ENCODE measurements at places on chromosomes 5 and 9.
A peak's percentile ranks its signal among the peaks of the same experiment; 100 is the strongest.

DNA sequence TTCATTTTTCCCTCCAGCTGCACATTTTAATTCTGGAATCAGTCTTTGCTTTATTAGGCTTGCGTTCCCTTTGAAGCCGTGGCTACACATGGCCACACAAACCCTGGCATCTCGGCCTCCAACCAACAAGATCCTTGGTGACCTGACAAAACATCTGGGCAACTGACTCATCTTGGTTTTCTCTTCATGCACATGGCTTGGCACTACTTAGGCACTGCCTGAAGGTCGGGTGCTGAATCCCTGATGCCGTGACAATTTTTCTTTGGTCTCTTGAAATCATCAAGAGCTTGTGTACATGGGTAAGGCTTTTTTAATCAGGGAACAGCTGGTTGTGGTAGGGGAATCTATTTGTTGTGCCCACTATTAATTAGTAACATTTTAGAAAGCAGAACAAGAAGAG lies 16.0 kb upstream of the PAPPA start:
- no peak for DNase-seq

- no peak for DNase-seq
Observed at GRCh38 chr9:33190021-33190705, 23.0 kb upstream of the B4GALT1 start.

GRCh38 chr9:72743836-72744235 lies 209.0 kb downstream of the ALDH1A1 start:
- no peak for DNase-seq

DNA sequence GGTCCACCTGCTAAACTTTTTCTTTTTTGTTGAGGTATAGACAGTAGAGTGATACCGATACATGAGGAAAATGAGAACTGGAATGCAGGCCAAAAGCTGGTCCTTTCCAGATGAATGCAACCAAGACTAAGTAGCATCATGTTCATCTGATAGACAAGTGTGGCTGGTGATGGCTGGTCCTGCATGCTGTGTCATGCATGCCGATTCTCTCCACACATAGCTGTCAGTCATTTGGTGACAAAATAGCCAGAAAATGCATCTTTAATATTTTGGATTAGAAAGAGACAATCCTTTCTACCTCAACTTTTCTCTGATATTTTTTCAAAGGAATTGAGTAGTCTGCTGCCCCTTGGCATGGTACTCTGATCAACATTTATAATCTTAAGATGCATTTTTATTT lies 49.9 kb downstream of the ZSWIM6 start:
- DNase-seq = no peak

- DNase-seq = no peak
Observed at GRCh38 chr9:16044579-16044881, 491.7 kb downstream of the CCDC171 start.

DNA sequence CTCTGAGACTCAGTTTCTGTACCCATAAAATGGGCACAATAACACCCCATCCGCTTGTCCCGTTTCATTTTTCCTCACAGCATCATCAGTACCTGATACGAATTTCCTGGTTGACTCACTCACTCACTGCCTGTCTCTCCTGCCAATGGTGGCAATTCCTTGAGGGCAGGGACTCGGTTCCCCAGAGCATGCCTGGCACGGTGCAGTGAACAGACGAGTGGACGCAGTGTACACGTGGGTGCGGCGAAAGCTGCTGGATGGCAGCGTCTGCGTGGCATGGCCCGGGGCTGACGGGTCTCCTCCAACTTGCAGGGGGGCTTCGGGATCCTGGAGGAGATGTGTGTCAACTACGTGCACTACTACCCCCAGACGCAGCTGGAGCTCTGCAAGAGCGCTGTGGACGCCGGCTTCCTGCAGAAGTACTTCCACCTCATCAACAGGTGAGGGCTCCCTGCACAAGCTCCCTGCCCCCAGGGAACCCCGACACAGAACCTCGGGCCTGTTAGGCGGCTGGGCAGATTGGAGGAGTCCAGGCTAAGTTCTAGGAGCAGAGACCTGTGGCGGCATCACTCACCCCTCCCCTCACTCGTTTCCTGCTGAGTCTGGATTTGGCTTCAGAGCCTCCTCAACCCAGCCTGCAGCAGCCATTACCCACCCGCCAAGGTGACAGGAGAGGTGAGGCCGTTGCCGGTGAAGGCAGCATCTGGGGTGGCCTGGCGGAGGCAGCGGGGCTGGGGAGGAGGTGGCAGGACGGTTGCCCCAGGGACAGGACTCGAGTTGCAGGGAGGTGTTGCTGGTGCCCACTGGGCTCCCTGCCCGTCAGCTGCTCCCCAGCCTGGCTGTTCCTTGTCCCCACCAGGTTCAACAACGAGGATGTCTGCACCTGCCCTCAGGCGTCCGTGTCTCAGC lies 20.3 kb downstream of the DBH start:
- no peak for DNase-seq

DNA sequence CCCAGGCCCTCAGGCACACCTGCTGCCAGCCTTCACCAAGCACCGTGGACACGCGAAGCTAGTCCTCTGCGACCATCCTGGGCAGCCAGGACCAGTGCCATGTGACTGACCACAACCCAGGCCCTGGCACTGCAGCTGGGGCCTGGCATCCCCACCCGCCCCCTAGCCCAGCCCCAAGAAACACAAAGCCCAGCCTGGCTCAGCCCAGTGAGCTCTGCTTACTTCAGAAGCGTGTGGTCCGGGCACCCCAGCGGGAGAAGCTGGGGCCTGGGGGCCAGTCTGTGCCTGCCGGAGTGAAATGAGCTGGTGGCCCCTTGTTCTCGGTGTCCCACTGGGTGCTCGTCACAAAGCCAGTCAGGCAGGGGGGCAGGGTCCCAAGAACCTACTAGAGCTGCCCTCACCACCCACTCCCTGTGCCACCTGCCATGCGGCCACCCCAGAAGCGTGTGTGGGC lies 87.9 kb downstream of the KCNT1 start:
- no peak for DNase-seq

GRCh38 chr5:163908253-163908652 lies 402.8 kb downstream of the MAT2B start:
- no peak for DNase-seq

DNA sequence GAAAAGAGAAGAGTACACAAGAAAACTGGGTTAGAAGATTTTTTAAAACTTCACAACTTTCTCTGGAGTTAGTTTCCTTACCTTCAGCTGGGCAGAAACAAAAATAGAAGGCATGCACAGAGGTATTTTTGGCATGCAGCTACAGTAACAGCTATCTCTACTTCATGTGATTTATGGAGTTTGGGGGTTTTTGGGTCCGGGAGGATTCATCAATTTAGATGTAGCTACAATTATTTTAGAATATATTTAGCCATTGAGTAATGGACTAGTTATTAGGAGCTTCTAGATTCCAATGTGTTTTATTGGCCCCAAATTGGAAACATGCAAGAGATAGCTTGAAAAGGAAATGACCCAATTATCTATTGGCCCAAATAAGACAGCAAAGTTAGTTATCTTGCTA lies 91.6 kb upstream of the TNFAIP8 start:
- no peak for DNase-seq

GRCh38 chr5:144438237-144438636 lies 267.6 kb downstream of the KCTD16 start:
- no peak for DNase-seq

DNA sequence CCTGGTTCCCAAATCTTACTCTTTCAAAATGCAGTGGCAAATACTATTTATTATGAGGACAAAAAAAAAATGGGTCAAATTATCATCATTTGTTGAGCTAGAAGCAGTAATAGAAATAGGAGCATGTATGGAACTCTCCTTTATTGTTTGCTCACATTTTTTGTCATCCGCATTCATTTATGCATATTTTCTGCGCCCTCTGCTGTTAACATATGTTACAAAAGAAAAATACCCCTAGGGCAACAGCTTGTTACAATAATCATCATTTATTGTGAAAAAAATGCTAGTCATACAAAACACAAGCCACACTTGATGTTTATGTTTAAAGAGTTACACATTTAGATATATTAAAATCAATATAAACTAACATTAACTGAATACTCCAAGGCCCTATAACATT lies 328.2 kb downstream of the TUSC1 start:
- no peak for DNase-seq

- peak; percentile 42 for DNase-seq
Observed at GRCh38 chr9:126719618-126720031, 85.2 kb upstream of the ZBTB43 start.

GRCh38 chr5:62931153-62931950 lies 352.7 kb downstream of the LRRC70 start:
- no peak for DNase-seq

DNA sequence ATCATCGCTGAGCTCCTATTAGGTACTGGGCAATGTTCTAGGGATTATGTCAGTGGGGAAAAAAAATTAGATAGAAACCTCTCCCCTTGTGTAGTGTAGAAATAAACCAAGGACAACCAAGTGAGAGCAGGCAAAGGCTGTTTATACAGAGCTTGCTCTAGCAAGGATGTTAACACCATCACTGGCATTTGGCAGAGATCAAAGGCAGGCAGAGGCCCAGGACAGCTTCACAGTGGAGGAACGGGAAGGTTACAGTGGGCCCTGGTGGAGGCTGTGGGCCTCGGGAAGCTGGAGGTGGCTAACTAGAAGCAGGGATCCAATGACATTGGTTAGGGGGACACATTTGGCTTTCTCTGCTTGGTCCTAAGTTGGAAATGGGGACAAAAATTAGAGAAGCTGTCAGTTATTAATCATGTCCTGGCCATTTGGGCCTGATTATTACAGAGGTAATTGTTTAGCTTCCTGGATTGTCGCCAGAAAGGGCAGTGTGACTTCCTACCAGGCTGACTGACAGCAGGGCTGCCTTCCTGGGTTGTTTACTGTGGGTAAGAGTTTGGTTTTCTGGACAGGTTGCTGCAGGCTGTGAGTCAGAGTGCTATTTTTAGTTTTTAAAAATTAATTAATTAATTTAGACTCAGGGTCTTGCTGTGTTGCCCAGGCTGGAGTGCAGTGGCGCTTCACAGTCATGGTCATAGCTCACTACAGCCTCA lies 259.3 kb downstream of the ROR2 start:
- no peak for DNase-seq

GRCh38 chr5:146785065-146785464 lies 93.5 kb downstream of the PPP2R2B start:
- no peak for DNase-seq

GRCh38 chr5:139383993-139384590 lies 995 bp upstream of the SLC23A1 start:
- DNase-seq = no peak

GRCh38 chr9:121636341-121636865 lies 15.0 kb upstream of the DAB2IP start:
- DNase-seq = no peak

DNA sequence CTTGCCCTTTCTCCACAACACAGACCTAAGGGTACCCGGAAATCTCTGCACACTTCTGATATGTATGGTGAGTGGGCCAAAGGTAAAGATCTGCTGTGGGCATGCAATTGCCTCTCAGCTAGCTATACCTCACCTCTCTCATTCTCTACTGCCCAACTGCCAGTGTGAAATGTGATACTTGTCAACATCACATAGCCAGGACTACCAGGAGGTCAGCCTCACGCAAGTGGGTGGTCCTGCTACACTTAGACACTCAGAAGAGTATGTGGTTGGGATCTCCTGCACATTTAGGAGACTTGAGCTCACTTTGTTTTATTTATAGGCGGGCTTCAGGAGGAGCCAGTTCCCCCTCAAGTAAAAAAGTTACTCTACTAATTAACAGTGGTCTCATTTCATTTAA lies 88.0 kb upstream of the MAN2A1 start:
- DNase-seq = no peak

Data from NCI-H2227 treated with DMSO at 0.1 percent for 48 hours (cell line).